ENCODE measurements at places on chromosomes 2 and 18.

DNA sequence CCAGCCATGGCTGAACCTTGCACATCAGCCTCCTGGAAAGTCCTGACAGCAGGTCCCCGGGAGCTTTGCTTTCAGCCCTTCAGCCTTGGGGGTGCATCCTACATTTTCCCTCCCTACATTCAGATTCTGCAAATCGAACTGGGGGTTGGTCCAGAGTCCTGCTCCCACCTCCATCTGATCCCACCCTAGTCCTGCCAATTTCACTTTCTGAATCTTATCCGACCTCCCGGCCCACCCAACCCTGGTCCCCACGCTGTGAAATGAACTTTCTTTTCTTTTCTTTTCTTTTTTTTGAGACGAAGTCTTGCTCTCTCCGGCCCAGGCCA is 47.8 kb upstream of the ODC1 start:
- no peak for DNase-seq

DNA sequence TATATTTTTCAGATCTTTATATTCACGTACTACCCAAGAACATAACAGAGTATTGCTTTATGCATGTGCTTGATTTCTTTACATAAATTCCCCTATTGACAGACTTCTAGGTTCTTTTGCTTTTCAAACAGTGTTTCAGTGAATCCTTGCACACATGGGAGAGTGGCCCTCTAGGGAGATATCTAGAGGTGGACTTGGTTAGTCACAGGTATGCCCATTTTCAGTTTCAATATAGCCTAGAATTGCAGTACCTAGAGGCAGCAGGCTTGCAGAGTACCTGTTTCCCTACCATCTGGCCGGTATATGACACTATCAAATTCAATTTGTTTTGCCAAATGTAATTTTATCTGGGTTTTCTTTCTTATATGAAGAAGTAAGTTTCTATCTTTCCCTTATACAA is 36.8 kb downstream of the EML6 start:
- DNase-seq, result no peak

- no peak for DNase-seq
Measured at GRCh38 chr18:42412896-42413295, 457.9 kb downstream of the PIK3C3 start.

DNA sequence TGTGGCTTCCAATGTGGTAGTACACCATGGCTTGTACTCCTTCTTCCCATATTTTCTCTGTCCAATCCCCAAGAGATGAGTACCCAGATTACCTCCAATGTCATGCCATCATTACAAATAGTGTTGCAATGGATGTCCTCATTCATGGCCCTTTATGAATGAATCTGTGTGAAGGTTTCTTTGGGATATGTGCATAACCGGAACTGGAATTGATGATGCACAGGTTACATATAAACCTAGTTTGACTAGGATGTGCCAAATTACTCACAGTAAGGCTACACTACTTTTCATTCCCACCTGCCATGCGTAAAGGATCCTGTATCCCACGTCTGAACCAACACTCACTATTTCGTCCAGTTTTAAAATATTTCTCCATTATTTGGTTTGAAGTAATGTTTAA is 173.9 kb upstream of the CXCR4 start:
- DNase-seq, result no peak

DNA sequence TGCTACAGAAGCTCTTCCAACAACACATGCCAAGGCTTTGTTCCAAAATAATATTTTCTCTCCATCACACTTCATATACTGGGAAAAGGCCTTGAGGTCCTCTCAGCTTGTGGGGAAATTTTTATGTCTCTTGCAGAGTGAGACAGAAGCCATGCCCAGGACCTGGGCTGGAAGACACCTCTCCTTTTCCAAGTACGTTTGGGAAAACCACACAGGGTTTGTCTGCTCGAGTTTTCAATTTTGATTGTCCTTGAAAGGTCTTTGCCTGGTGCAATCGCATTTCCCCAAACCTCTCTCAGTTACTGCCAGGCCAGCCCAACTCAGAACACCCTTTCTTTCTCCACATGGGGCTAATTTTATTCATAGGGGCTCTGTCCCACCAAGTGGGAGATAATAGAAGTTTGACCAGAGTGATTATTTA is 272.2 kb downstream of the OSR1 start:
- no peak for DNase-seq

DNA sequence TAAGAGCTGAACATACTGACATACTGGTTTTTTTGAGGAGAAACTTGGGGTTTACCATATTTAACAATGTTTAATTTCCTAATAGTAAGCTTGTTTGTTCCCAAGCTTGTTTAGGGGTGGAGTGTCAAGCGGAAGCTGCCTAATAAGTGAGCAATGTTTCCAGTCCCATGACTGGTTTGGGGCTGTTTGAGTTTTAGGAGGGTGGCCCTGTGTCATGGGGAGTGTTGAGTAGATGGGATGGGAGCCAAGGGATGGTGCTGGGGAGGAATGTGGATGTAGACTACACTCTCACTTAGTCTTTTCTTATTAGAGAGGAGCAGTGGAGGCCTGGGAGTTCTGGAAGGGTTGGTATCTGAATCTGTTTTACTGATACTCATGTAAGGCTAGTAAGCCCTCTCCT is 128.5 kb downstream of the TANC1 start:
- DNase-seq, result no peak

DNA sequence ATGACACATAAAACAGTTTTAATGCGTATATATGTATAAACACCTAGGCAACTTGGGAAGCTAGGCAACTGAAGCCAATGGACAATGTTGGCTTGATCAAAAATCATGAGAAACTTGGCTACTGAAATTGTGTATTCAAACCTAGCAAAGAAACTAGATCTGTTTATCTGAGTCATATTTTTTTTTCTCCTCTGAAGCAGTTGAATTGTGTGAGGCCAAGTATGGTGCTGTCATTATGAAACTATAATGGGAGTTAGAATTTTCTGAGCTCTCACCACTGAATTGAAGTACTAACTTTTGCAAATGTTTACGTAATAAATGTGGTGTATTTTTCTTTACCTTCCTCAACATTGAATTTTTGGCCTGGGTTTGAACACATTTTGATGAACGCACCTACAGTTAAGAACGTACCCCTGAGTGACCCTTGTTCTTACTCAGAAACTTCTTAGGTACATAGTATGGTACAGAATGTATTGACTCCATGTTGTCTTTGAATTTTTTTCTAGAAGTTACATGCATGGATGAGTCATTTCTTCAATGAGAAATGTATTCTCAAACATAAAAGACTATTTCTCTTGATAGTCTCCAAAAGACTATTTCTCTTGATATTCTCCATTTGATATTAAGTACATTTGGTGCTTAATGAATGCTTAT is 23.8 kb downstream of the CD28 start:
- DNase-seq, result no peak

- DNase-seq, result no peak
Measured at GRCh38 chr2:36044411-36044810, 311.2 kb upstream of the CRIM1 start.

GRCh38 chr2:165401285-165401852 is 68.1 kb upstream of the CSRNP3 start:
- DNase-seq, result no peak

DNA sequence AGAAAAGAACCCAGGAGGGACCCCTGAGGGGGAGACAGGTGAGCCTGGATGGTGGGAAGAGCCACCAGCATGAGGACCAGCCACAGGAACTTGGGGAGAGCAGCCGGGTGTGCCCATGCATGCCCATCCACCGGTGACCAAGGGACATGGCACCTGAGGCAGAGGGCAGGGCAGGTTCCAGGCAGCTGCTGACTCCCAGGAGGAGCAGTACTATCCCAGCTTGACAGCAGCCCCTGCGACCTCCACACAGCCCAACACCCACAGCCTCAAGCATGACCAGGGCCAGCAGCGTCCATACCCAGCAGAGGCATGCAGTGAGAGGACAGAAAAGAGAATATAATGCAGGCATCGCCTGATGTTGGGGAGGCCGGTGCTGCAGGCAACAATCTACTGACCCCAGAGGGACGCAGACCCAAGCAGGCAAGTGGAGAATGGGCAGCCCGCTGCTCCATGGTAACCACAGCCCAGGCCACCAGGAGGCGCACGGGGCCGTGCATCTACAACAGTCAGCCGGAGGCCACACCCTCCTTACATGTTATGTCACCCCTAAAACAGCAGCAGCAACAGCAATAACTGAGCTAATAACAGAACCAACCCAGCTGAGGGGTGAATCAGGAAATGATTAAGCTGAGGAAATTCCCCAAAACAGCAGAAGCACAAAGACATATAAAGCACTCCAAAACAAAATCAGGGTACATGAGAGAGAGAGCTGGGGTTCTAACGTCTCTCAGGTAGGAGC is 44.1 kb downstream of the ANKMY1 start:
- peak; percentile 88 for DNase-seq

- DNase-seq, result no peak
Measured at GRCh38 chr2:119565481-119565880, 21.2 kb downstream of the CFAP221 start.

- no peak for DNase-seq
Measured at GRCh38 chr2:119402645-119403560, 28.8 kb upstream of the TMEM37 start.

DNA sequence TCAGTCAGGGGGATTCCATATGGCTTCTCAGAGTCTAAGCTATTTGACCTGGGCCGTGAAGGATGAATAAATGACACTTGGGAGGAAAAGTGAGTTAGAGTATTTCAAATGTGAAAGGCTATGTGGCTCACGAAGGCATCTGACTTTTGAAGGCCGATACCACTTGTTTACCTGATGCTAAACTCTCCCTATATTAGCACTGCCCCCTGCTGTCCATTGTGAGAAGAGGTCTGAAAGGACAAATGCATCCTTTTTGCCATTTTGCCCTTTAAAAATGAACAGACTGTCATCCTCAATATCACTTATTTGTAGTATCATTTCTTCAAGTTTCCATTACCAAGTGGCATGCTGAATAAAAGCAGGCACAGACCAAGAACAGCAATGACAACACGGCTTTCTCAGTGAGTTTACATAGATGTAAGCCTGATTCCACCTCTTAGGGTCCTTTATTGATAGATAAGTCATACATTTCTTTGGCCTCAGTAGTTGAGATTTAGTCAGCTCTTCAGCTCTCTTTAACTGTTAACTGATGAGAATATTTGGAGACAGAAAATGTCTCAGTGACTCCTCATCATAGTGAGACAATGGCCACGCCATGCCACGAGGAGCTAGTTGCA is 40.1 kb downstream of the DOCK10 start:
- peak; percentile 75 for DNase-seq

DNA sequence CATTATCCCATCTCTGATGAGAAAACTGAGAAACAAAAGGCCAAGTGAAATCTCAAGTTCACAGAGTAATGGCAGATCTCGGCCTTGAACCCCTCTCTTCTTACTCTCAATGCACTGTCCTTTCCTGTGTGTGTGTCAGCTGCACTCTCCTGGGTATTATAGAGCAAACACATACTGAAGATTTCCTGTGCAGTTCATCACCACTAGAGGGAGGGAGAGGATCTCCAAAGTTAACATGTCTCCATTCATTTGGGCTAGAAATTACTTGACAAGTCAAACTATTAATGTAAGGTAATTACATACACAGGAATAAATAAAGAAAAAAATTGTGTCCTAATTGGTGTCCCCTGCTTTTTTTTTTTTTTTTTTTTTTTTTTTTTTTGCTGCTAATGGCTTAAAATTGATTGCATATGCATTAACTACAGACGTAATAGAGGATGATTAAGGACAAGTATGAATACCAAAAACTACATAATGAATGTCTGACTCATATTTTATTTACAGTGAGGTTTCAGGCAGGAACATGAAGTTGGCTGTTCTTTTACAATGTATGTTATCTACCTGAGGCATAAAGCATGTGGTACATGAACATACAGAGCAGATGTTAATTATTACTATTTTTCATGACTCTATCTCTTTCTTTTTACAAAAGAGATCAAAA is 269.2 kb downstream of the NYAP2 start:
- DNase-seq, result peak; percentile 49

DNA sequence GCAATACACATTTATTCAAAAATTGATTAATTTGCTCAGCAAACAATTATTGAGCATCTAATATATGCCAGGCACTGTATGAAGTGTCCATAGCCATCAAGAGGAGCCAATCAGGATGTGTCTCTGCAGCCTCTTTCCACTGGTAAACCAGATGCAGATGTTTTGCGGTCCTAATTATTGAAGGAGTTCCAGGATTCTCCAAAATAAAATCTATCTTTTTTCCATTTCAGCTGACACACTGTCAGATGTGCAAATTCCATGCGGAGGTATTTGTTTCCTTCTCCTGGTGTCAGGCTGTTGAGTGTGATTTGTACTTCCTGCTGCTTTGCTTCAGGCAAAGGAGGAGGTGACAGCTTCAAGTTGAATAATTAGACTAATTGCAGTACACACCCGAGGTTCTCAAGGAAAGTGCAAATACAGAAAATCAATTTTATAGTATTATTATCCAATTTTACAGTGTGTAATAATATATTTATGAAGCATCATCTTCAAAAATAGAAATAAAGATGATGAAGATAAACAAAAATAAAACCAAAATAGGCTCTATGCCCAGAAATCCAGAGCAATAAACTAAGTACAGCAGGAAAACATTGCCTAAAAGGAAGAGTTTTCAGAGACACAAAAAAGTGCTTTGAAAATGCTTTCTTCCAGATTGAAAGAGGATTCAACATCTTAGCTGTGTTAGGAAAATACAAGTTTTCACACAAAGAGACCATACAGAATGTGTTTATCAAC is 1352.9 kb upstream of the CHAC2 start:
- DNase-seq, result no peak

DNA sequence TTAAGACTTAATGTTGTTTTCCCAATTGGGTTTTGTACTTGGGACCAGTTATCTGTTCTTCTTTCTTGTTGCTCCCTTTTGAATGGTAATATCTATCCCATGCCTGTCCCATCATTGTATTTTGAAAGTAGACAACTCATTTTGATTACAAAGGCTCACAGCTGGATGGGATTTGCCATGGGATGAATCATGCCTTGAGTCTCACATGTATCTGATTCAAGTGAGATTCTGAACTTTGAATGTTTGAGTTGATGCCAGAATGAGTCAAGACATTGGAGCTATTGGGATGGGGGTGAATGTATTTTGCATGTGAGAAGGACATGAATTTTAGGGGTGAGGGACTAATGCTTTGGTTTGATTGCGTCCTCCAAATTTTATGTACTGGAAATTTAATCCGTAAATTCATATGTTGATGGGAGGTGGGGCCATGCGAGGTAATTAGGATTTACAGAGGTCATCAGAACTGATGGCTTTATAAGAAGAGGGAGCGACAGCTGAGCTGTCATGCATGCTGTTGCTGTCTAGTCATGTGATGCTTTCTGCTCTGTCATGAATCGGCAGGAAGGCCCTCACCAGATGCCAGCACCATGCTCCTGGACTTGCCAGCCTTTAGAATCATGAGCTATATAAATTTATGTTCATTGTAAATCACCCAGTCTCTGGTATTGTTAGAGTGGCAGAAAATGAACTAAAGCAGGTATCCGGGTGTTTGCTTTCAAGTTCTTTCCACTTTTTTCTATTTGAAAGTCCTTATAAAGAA is 741.3 kb upstream of the RAB6C start:
- DNase-seq, result no peak

DNA sequence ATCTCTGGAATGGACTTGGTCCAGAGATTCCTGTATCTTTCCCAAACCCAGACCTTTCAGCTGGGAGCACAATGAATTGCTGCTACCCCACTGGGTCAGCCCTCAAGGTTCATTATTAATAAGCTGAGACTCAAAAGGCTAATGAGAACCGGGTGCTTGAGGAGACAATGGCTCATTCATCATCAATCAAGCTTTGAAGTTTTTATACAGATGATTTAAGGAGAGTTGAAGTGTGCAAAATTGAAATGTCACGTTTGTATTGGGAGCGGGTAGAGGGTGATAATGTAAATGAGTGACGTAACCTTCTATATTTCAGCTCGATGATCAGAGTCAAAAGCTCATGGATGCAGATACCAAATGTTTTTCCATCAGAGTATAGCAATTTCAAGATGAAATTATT is 744.9 kb downstream of the ERBB4 start:
- DNase-seq, result no peak
